Cortex of kidney (tissue), 1 donor: ENCODE measurements at places on chromosomes 12 and 14.

DNA sequence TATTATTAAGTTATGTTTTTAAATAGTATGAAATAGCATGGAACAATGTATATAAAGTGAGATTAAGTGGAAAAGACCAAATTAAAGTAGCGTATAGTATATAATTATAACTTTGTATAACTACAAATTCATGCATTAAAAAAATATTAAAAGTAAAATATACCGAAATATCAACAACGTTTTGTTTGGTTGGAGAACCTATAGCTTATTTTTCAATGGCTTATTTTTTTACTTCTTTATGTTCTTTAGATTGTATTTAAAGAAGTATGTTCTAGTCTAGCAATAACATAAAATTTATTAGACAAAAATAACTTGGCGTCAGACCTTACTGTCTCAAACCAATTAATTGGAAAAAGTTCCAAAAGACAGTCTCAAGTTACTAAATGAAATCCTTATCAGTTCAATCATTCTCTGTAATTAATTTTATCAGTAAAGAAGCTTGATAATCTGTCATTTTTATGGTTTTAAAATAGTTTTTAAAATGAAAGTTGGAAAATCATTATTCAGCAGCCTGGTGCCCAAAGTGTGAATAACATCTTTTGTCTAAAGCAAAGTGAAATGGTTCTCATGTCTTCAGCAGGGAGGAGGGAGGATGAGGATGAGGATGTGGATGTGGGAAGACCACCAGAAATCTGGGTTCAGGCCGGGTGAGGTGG is 46.7 kb downstream of the IRAK3 start:
- DNase-seq = no peak

DNA sequence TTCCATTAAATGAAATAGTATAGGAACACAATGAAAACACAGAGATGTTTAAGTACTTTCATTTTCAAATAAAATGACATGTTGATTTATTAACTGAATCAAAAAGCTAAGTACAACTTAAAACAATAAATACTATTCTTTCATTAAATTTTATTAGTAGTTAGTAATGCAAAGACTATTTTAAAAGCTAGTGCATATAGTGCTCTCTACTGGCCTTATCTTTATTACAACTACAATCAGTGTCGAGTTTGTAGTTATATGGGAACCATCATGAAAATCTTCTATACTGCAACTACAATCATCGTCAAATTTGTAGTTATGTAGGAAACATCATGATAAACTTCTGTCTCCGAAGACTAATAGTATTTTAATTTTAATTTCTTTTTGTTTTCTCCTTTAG is 8.9 kb upstream of the LIN7A start:
- DNase-seq = no peak

DNA sequence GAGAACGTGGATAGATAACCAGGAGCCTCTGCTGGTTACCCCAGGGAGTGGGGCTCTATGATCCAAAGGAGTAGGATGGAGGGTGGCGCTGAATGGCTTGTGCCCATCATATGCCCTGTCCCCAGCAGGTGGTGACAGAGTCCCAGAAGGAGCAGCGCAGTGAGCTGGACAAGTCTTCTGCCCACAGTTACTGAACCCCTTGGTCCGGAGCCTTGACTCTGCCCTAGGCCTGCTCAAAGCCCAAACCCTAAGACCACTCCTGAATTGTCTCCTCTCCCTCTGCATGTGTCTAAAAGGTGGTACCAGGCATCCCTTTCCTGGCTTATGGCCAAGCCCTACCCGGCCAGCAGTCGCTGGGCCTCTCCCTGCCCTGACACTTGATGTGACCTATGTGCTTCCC is 3.2 kb downstream of the PRPH start:
- no peak for DNase-seq

- no peak for DNase-seq
Observed at GRCh38 chr14:33996462-33996861, 45.6 kb upstream of the EGLN3 start.

GRCh38 chr12:128859311-128859710 is 6.0 kb downstream of the GLT1D1 start:
- no peak for DNase-seq

DNA sequence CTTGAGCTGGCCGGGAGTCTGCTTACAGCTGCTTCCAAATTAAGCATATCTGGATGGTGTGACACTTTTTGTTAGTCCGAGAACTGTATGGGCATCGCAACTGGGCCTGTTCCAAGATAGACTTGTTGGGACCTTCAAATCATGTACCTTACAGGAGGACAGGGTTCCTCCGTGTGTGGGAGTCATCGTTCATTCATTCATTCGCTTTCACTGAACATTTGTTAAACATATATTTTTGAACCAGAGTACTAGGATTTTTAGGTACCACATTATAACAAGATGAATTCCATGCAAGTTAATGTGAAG is 387 bp upstream of the IPO8 start:
- DNase-seq = no peak

DNA sequence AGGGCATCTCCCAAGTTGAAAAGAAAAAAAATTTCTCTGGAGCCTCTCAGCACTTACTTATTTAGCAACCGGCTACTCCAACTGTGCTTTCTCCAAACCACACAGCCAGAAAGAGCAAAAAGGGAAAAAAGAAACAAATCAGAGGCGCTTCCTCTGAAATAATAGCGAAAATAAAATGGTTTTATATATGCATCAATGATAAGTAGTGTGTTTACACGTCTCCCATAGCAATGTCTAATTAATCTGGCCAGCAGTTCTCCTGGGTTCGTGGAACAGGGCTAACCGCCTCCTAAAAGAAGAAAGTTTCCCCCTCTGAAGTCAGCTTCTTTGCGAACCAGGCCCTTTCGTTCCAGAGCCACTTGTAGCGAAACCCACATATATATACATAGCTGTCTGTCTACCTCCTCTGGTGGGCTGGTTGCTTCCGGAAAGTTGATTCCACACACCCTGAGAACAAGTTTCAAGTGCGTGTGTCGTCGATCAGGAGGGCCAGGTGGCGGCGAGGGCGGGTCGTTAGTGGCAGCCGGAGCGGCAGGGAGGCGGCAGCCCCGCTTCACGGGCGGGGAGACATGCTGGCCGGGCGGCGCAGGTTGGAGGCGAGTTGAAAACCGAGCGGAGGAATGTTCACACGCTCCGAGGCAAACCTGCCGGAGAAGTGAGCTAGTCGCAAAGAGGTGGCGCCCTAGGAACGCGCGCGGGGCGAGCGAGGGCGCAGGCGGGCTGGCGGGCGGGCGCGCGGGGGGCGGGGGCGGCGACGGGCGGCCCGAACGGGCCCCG is 2.7 kb downstream of the PTHLH start:
- no peak for DNase-seq

- DNase-seq = no peak
Observed at GRCh38 chr12:57543581-57543980, 3.4 kb downstream of the DCTN2 start.

DNA sequence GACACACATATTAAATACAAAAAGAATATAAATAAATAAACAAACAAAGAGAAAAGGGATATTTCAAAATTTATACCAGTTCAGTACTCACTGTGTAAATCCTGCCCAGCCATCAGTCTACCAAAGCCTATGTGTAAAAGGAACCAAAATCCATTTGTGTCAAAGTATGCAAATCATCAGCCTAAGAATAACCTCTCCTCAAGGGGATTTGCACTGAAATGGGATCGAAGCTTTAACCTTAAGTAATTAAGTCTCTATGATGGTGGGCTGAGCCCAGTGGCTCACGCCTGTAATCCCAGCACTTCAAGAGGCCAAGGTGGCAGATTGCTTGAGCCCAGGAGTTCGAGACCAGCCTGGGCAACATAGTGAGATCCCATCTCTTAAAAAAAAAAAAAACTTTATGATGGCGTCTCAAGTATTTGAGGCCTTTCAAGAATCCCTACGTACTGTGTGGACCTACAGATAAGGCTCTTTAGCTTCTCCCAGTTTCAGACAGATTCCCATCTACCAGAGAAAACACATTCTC is 57.8 kb upstream of the METAP2 start:
- DNase-seq = no peak
